Activated T-cell treated with anti-CD3 and anti-CD28 coated beads, Interleukin-2, amount 50 U/mL, for 72 hours (primary cell): ENCODE measurements at places on chromosomes 3 and 15. TPM values are rescaled to one million over a fixed set of nuclear protein-coding genes. Genes with fewer than 3 reads are reported as not detected.
A peak's percentile ranks its signal among the peaks of the same experiment; 100 is the strongest.

The CDHR4 gene
- 0.39 TPM for total RNA-seq

The NOX5 gene
- total RNA-seq: not detected

The GPR176 gene
- total RNA-seq: 0.72 TPM

The XCR1 gene
- not detected for total RNA-seq

The RETNLB gene
- not detected for total RNA-seq

The LDHAL6B gene
- total RNA-seq: not detected

- no peak overlapping the region for H3K27ac ChIP-seq
- H3K36me3 ChIP-seq: peaks cover 1% of the 10 kb centered on the region
- H3K4me1 ChIP-seq: no peaks in the 10 kb centered on the region
Observed at GRCh38 chr3:110324171-110324705, 747.4 kb upstream of the NECTIN3 start.

DNA sequence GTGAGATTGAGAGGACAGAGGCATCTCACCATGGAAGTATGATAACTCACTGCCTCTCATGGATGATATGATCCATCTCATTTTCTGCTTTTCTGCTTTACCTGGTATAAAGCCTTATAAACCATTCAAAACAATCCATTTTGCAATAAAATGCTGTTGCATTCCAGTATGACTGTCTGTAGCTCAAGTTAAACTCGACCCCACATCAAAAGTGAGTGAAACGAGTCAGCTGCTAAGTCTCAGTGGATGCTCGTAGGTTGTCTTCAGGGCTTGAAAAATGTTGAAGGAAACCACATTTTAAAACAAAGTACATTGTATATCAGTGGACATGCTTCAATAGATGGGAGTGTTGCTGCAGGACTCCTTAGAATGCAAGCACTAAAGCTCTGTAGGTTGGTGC, 839.0 kb downstream of the TUSC7 start:
- H3K27me3 ChIP-seq: no peaks in the 10 kb centered on the region
- H3K36me3 ChIP-seq: no peaks in the 10 kb centered on the region
- no peak overlapping the region for H3K27ac ChIP-seq
- DNase-seq: no peak
- H3K4me1 ChIP-seq: no peaks in the 10 kb centered on the region

- peaks cover 9% of the 10 kb centered on the region for H3K27me3 ChIP-seq
- no peak overlapping the region for H3K4me3 ChIP-seq
- H3K36me3 ChIP-seq: no peaks in the 10 kb centered on the region
- H3K27ac ChIP-seq: no peak overlapping the region
Observed at GRCh38 chr3:129207479-129207878, 23.8 kb upstream of the CNBP start.

GRCh38 chr3:197734667-197735318, 1.9 kb downstream of the RUBCN start:
- H3K36me3 ChIP-seq: peaks cover 1% of the 10 kb centered on the region
- no peaks in the 10 kb centered on the region for H3K27me3 ChIP-seq
- peaks cover 48% of the 10 kb centered on the region for H3K4me1 ChIP-seq
- peak overlapping the region; percentile 52 for H3K4me3 ChIP-seq
- H3K27ac ChIP-seq: no peak overlapping the region

- no peak overlapping the region for H3K27ac ChIP-seq
- no peaks in the 10 kb centered on the region for H3K4me1 ChIP-seq
- no peak overlapping the region for H3K4me3 ChIP-seq
- no peaks in the 10 kb centered on the region for H3K36me3 ChIP-seq
Observed at GRCh38 chr3:8645712-8646111, 1.1 kb upstream of the SSUH2 start.

- H3K27ac ChIP-seq: no peak overlapping the region
- DNase-seq: no peak
- peaks cover 2% of the 10 kb centered on the region for H3K36me3 ChIP-seq
- no peaks in the 10 kb centered on the region for H3K27me3 ChIP-seq
- H3K4me1 ChIP-seq: no peaks in the 10 kb centered on the region
- H3K4me3 ChIP-seq: no peak overlapping the region
Observed at GRCh38 chr15:63305260-63305659, 27.9 kb downstream of the APH1B start.

GRCh38 chr15:31586841-31587240, 260.2 kb downstream of the KLF13 start:
- H3K36me3 ChIP-seq: peaks cover 10% of the 10 kb centered on the region
- no peak overlapping the region for H3K27ac ChIP-seq
- no peak overlapping the region for H3K4me3 ChIP-seq
- peaks cover 39% of the 10 kb centered on the region for H3K27me3 ChIP-seq

DNA sequence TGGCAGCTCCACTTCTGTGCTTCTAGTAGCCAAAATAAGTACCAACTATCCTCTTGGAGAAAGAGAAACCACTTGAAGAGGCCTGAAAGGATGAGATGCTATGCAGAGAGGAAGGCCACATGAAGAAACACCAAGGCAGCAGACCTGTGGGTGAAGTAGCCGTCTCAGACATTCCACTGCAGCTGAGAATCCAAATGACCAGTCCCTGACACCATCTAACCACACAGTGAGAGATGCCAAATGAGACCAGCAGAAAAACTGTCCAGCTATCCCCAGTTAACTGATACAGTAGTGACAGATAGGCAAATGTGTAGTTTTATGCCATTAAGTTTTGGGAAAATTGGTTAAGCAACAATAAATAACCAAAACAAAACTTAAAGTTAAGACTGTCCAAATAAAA, 47.9 kb upstream of the ZSCAN2 start:
- no peak for DNase-seq
- no peaks in the 10 kb centered on the region for H3K36me3 ChIP-seq
- no peaks in the 10 kb centered on the region for H3K27me3 ChIP-seq
- no peak overlapping the region for H3K4me3 ChIP-seq
- no peak overlapping the region for H3K27ac ChIP-seq

- peaks cover 86% of the 10 kb centered on the region for H3K4me1 ChIP-seq
- peak overlapping the region; percentile 87 for H3K27ac ChIP-seq
- H3K4me3 ChIP-seq: peak overlapping the region; percentile 73
- H3K36me3 ChIP-seq: peaks cover 22% of the 10 kb centered on the region
Observed at GRCh38 chr3:51684971-51685751, 14.1 kb downstream of the TEX264 start.

DNA sequence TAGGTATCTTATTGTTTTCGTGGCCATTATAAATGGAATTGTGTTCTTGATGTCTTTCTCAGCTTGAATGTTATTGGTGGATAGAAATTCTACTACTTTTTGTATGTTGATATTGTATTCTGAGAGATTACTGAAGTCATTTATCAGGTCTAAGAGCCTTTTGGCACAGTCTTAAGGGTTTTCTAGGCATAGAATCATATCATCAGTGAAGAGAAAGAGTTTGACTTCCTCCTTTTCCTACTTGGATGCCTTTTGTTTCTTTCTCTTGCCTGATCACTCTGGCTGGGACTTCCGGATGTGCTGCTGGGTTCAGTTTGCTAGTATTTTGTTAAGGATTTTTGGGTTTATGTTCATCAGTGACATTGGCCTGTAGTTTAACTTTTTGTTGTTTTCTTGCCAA, 527.1 kb downstream of the GRM7 start:
- no peak overlapping the region for H3K4me3 ChIP-seq
- no peaks in the 10 kb centered on the region for H3K27me3 ChIP-seq
- no peaks in the 10 kb centered on the region for H3K36me3 ChIP-seq
- DNase-seq: no peak
- H3K4me1 ChIP-seq: no peaks in the 10 kb centered on the region
- no peak overlapping the region for H3K27ac ChIP-seq
